CD8-positive, alpha-beta memory T cell (primary cell): ENCODE measurements at places on chromosomes 5 and 9.

- DNase-seq = no peak
Observed at GRCh38 chr5:112880219-112880964, 19.3 kb downstream of the SRP19 start.

DNA sequence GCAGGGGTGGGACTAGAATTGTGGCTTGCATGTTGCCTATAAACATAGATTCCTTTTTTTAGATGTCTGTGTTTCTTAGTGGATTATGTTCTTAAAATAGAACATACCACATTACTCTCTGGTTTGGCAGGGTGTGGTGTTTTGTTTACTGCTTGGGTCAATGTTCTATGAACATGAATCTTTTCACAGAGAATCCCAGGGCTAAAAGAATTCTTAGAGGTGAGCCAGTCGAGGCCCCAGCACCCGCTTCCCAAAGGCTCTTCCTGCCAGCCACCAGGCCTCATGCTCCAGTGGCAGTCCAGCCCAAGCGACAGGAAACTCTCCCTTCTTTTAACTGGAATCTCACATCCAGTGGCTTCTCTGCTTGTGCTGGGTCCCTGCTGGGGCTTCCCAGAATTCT, 126.6 kb downstream of the C9orf152 start:
- DNase-seq = no peak

DNA sequence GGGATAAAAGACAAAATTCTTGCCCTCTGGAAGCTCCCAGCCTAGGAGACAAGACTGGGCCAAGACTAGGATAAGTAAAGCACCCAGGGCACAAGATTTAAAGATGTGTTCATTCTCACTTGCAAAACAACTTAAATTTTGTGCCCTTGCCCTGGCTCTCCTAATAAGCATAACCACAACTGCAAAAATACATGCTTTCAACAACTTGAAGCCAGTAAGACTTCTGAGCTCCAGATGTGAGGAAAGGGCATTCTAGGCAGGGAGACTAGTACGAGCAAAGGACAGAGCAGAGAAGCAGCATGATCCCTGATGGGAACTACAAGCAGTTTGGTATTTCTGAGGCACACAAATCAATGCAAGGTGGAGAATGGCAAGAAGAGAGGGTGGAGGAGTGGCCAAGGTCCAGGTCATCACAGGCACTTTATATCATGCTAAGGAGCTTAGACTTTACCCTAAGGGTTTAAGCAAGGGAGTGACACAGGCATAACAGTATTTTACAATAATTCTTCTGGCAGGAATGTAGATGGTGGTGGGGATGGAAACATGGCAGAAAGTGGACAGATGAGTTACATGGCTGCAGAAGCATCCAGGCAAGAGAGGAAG, 30.1 kb upstream of the SIL1 start:
- no peak for DNase-seq

DNA sequence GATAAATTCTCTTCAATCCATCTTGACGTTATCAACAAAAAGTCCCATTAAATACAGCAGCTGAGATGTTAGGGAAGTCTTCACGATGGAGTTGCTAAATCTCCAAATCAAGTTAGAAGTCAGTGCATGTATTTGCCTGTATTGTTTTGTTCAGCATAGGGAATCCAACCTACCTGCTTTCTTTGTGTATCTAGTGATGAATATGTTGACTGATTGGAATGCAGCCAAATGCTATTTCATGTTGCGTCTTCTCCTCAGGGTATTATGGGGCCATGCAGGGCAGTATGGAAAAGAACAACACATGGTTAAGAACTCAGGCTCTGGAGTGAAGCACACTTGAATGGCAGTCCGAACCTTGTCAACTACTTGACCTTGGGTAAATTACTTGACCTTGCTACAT, 529.5 kb upstream of the ZNF462 start:
- no peak for DNase-seq

GRCh38 chr9:96056226-96056625, 180.7 kb downstream of the ERCC6L2 start:
- DNase-seq = no peak

DNA sequence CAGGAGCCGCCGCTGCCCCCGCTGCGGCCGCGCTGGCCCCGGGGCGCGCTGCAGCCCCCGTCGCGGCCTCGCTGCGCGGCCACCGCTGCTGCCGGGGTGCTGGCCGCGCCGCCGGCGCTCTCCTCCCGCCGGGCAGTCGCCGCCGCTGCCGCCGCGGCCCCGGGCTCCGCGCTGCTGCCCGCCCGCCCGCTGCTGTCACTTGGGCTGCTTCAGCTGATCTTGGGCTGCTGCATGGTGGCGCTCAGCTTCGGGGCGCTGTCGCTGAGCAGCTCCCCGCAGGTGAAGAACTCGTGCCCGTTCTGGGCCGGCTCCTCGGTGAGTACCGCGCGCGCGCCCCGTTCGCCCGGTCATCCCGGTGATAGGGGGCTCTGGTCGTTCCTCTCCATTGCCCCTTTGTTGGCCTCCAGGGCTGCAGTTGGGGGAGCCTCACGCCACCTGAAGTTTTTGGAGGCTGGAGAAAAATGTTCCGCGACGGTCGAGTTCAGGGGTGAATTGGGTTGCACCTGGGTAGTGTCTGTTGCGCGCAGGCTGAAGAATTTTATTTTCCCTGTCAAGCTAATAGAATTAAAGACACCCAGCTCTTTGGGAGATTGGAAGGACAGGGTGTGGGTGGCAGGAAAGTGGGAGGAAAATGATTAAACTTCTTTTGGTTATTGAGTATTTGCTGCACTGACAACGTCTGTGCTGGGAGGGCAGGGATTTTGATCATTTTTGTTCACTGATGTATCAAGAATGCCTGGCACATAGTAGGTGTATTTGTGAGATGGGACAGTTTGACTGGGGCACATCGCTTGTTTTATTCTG, 596 bp downstream of the ENTREP1 start:
- DNase-seq = no peak

GRCh38 chr9:128523199-128523925, 18.8 kb downstream of the GLE1 start:
- no peak for DNase-seq

GRCh38 chr5:14464671-14465070, 116.9 kb upstream of the OTULINL start:
- no peak for DNase-seq

GRCh38 chr9:18861609-18862544, 171.1 kb downstream of the SAXO1 start:
- no peak for DNase-seq

DNA sequence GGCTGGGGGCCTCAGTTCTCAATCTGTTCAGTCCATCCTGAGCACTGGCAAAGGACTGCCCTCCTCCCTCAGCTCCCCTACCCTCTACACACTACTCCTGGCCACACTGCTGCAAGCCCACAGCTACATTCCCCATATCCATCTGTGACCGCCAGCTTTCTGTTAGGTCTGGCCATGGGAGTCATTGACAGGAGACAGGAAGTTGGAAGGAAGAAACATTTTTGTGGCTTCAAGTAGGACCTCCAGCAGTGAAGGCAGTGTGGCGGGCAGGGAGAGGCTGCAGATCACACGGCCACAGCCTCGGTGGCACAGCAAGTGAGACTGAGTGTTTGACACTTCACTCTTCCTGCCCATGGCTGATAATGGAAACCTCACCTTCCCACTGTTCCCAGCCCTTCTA, 55.9 kb downstream of the SECISBP2 start:
- no peak for DNase-seq

DNA sequence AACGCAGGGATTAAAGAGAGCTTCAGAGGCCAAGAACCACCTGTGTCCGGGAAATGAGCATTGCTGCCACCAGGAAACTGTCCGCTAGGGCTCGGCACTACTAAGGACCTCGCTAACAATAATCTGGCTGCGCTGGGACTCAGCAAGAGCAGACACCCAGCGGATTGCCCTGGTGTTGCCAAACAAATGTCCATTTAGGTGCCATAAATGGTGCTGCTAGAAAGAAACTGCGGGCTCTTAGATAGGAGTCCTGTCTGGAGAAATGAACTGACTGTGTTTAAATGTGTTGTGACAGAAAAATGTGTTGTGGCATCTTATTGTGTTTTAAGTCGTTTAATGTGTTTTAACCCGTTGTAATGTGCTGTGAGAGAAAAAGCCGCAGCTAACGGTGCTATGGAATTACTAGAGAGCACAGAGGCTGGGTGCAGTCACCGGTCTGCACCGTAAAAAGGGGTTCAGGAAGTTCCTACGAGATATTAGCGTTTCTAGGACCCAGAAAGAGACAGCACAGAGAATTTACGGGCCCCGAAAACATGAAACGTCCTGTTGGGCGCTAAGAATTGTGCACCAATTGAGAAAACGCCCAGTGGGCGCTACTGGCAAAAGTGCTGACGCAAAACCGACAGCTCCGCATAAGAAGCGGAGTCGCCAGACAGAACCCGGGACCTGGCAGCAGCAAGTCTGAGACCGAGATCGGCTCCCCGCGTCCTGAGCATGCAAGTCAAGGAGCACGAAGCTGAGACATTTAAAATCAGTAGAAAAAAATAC, 90.6 kb downstream of the ANXA2R start:
- peak; percentile 82 for DNase-seq

DNA sequence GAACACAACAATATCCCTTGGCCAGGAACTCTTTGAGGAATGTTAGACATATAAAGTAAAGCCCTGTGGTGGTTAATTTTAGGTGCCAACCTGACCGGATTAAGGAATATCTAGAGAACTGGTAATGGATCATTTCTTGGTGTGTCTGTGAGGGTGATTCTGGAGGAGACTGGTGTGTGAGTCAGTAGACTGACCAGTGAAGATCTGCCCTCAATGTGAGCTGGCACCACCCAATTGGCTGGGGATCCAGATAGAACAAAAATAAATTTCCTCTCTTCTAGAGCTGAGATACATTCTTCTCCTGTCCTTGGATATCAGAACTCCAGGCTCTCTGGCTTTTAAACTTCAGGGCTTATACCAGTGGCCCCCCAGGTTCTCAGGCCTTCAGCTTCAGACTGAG, 56.2 kb upstream of the TNPO1 start:
- no peak for DNase-seq

GRCh38 chr5:107658528-107658927, 12.2 kb downstream of the EFNA5 start:
- DNase-seq = no peak

DNA sequence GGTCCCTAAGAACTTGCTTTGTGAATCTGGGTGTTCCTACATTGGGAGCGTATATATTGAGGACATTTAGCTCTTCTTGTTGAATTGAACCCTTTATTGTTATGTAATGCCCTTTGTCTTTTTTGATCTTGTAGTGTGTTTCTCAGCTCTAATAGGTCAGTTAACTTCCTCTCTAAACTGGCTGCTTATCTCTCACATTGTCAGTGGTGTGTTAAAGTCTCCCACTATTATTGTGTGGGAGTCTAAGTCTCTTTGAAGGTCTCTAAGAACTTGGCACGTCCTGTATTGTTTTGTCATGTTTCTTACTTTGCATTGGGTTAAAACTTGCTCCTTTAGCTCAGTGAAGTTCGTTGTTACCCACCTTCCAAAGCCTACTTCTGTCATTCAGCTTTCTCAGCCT, 36.2 kb downstream of the RIC1 start:
- no peak for DNase-seq

DNA sequence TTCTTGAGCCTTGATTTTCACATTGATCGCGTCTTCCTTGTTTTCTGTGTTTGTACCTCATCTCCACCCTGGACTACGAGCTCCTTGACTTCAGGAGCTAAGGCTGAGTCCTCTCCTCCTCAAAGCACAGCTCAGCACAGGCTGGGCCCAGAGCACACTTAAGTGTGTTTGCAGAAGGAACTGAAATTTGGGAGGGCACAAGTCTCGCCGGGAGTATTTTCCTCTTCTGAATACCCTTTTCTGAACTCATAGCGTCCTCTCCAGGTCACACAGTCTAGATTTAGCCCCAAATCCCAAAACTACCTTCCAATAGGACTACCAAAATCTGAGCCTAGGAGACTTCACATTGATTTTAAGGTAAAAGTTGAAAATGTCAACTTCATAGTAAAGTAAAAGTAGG, 41.6 kb downstream of the TSTD2 start:
- no peak for DNase-seq

- no peak for DNase-seq
Observed at GRCh38 chr5:84058561-84058960, 326.1 kb downstream of the EDIL3 start.

DNA sequence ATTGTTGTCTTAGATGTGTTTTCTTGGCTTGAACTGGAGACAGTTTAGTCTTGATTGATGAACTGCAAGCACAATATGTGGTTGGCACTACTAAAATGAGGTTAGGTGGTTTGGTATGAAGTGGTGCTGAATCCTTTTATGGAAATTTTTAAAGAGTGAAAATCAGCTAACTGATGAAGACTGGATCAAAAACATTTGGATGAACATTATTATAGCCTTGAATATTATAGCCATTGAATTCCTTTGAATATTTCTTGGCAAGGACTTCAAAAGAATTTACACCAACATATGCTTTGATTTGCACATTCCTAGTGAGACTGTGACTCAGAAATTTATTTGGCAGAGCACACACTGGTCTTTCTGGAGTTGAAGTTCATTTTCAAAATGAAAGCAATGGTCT, 318.3 kb downstream of the CHSY3 start:
- DNase-seq = no peak

DNA sequence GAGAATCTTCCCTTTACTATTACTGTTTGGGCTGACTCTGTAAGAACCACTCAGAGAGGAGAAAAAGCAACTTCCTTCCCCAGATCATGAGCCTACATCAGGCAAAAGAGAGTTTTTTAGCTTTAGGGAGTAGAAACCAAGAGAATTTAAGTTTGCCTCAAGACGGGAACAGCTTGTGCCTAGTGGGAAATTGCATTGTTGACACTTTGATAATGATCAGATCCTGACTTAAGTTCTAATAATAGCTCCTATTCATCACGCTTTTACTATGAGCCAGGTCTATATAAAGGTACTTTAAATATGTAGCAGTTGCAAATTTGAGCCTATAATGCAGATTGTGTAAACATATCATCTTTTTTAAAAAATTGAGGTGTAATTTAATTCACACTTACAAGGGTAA, 298.2 kb downstream of the MAN2A1 start:
- DNase-seq = no peak
